Neuronal stem cell (in vitro differentiated cells): ENCODE measurements at places on chromosomes 2 and 18.

DNA sequence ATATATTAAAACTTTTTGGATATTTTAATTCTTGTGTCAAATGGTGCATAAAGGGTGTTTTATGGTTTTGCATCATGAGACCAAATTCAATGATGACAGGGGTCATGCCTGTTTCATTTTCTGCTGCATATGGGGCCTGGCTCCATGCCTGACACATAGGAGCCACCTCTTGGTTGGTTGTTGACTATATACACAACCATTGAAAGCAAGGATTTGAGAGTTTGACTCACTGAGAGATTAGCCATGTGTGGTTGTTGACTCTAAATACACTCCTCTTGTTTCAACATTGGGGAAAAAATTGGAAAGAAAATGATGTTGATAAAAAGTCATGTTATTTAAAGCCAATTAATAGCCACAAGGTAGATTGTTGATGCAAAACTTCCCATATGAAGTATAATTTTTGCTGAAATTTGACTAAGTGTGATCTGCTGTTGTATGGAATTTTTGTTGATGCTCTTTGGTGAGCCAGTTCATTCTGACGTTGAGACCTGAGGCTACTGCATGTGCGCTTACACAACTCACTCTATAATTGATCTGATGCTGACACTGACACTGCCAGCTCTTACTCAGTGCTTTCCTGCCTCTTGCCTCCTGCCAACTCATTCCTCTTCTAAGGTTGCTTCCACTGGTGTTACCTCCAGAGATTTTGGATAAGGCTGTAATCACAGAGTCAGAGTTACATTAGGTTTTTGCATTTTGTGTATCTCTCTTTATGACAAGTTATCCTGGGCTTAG, 446.2 kb upstream of the SLC14A2 start:
- no peak for DNase-seq

- DNase-seq = no peak
These were observed 213.3 kb downstream of the ACKR3 start for GRCh38 chr2:236782938-236783337.

DNA sequence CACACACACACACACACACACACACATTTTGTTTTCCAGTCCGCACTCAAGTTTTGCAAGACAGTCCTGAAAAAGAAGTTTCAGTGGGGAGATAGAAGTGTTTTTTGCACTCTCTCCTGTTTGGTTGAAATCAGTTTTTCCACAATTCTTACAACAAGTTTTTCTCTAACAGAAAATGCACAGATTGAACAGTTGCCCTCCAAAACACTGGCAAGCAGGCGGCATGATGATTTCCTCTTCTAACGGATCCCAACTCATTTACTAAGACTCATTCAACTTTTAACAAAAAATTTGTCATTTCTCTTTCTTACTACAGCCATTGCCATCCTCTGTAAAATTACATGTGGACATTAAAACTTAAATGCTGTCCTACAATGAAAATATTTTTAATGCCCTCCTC, 117.6 kb upstream of the DTNA start:
- DNase-seq = no peak

GRCh38 chr2:224952936-224953657, 89.2 kb downstream of the DOCK10 start:
- DNase-seq = no peak

DNA sequence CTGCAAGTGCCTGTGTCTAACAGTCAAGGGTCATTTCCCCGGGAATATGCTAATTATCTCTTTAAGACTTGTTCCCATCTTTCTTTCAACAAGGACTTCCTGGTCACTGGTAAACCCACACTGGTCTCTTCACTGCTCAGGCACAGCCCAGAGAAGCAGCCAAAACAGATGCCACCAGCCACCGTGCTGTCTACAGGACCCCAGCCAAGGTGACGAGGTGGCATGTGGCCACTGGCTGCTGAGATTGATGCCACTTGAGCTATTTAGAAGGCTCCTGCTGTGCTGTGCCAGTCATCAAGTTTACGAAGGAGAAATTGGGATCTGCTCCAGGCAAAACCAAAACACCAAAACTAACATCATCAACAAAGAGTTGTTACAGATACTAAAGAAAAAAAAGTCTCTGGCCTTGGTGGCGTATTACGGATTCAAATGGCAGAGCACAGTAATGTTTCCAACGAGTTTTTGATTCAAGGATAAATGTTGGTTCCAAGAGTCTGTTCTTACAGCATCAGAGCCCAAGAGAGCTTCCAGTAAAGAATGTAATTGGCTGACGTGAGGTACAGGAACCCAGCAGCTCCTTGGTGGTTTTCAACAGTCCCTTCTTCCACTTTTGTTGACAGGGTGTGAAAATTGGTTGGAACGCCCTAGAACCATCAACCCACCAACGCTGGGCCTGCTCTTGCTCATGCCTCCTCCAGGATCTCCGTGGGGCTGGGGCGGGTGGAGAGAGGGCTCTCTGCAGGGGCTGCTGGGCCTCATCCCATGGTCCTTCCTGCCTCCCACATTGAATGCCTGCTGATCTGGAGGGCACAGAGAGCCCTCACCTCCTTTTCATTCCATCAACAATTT, 63.7 kb upstream of the ZCCHC2 start:
- no peak for DNase-seq

DNA sequence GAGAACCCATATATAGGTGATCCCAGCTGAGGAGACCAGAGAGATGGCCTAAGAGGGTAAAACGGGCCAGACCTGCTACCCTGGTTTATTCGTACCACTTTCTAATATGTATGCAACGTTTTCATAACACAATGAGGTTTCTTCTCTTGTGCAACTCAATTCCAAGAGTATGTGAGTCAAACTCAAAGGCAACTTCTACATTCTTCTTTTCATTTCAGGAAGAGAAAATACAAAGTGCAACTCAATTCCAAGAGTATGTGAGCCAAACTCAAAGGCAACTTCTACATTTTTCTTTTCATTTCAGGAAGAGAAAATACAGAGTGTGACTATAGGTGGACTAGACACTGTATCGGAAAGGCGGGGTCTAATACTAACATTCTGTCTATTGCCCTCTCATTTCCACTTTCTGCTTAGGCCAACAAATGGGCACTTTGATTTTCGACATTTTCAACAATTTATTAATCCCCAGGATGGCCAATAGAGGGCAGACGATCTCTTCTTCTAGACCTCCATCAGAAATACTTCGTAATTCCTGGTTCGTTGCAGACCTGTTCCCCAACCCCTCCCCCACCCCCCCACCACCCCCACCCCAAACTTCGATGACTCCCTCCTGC, 3.7 kb upstream of the CRIM1 start:
- no peak for DNase-seq

DNA sequence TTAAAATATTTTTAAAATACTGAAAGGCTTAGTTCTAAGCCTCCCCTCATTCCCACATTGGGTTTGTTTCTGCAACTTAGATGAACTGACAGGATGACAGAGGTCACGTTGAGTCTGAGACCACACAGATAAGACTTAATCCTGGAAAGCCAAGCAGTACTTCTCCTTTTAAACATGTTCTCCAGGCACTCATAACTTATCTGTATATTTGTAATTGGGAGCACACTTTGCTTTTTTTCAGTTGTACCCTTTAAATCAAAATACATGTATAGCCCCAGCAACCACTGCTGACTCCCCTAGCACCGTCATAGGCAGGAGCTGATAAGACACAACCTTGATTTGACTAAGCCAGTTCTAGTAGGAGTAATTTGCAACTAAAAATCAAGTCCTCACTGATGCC, 394.8 kb downstream of the PID1 start:
- no peak for DNase-seq

- DNase-seq = peak; percentile 11
These were observed 457.0 kb upstream of the MYT1L start for GRCh38 chr2:2788076-2788475.

DNA sequence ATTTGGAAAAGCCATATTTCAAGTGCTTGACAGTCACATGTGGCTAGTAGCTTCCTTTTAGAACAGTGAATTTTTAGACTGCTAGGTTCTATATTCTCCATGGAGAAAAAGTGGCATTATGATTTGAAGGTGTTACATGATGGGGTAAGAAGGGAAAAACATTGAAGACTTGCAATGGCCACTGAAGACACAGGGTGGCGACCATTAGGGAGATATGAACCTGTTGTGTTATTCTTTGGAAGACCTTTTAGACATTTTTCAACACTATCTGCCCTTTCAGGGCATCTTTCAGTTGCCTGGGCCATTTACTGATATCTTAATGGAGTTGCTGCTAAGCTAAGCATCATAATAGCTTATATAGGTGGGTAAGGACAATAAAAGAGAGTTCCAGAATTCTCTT, 1387.2 kb downstream of the SUCLG1 start:
- DNase-seq = no peak

- no peak for DNase-seq
These were observed 124.6 kb downstream of the TPGS2 start for GRCh38 chr18:36704156-36704555.

- DNase-seq = no peak
These were observed 3.3 kb upstream of the SLC14A2 start for GRCh38 chr18:45611943-45612342.
